ENCODE measurements at places on chromosomes 4 and X. TPM values are rescaled to one million over a fixed set of nuclear protein-coding genes. Genes with fewer than 3 reads are reported as not detected.
A peak's percentile ranks its signal among the peaks of the same experiment; 100 is the strongest.

HCFC1 gene
- total RNA-seq = 156 TPM

CT47B1 gene
- total RNA-seq = not detected

- H3K4me1 ChIP-seq = no peaks in the 10 kb centered on the region
- no peak overlapping the region for H3K4me3 ChIP-seq
- no peak for DNase-seq
- H3K36me3 ChIP-seq = no peaks in the 10 kb centered on the region
Measured at GRCh38 chr4:94803181-94803580, 45.4 kb downstream of the BMPR1B start.

TEX13C gene
- total RNA-seq = not detected

- H3K4me1 ChIP-seq = no peaks in the 10 kb centered on the region
- H3K36me3 ChIP-seq = peaks cover 16% of the 10 kb centered on the region
- DNase-seq = no peak
- H3K4me3 ChIP-seq = no peak overlapping the region
- H3K27ac ChIP-seq = no peak overlapping the region
- H3K27me3 ChIP-seq = no peaks in the 10 kb centered on the region
Measured at GRCh38 chr4:75916091-75916661, 13.9 kb upstream of the PPEF2 start.

- no peak overlapping the region for H3K4me3 ChIP-seq
- no peaks in the 10 kb centered on the region for H3K4me1 ChIP-seq
- no peaks in the 10 kb centered on the region for H3K27me3 ChIP-seq
- no peak overlapping the region for H3K27ac ChIP-seq
Measured at GRCh38 chrX:11341274-11342201, 48.3 kb downstream of the AMELX start.

GRCh38 chr4:17265139-17265538, 246.8 kb downstream of the QDPR start:
- H3K4me1 ChIP-seq = no peaks in the 10 kb centered on the region
- no peak overlapping the region for H3K4me3 ChIP-seq
- no peak for DNase-seq

- H3K4me3 ChIP-seq = no peak overlapping the region
- no peaks in the 10 kb centered on the region for H3K36me3 ChIP-seq
- no peaks in the 10 kb centered on the region for H3K4me1 ChIP-seq
- no peak overlapping the region for H3K27ac ChIP-seq
Measured at GRCh38 chrX:139156356-139156755, 374.2 kb upstream of the F9 start.

GRCh38 chrX:153527208-153527607, 9.8 kb downstream of the ATP2B3 start:
- H3K4me3 ChIP-seq = no peak overlapping the region
- H3K4me1 ChIP-seq = no peaks in the 10 kb centered on the region
- no peaks in the 10 kb centered on the region for H3K36me3 ChIP-seq
- H3K27ac ChIP-seq = no peak overlapping the region
- DNase-seq = no peak
- H3K27me3 ChIP-seq = no peaks in the 10 kb centered on the region

DNA sequence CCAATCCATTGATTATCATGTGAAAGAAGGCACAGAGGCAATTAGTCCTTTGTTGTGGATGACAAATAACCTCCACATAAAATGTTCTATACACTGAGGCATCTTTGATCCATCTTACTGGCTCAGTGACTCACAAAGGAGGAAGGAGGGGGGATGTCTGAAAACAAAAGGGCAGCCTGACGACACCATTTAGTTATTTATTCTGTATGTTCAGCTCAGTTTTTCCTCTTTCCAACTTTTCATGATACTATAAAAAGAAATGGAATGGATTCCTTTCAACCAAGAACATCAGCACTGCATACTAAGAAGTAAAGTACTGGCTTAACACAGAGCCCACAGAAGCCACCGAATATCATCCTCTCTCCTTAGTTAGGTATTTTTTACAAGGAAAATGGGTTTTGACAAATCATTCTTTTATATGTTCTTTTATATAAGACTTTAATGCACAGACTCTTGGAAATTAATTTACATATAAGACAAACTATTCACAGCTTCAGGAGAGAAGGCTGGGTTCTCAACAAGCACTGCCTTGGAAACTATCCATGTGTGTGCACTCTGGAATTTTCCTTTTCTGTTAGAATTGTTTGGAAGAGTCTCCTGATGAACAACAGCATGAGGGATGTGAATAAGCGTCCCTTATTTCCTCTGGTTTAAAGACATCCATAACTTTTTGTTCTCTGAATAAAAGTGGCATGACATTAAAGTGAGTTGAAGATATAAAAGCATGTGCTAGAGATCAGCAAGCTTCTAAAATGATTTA, 135.6 kb downstream of the TSPAN5 start:
- H3K4me1 ChIP-seq = peaks cover 5% of the 10 kb centered on the region
- no peaks in the 10 kb centered on the region for H3K27me3 ChIP-seq
- H3K4me3 ChIP-seq = no peak overlapping the region
- no peaks in the 10 kb centered on the region for H3K36me3 ChIP-seq
- no peak for DNase-seq

DNA sequence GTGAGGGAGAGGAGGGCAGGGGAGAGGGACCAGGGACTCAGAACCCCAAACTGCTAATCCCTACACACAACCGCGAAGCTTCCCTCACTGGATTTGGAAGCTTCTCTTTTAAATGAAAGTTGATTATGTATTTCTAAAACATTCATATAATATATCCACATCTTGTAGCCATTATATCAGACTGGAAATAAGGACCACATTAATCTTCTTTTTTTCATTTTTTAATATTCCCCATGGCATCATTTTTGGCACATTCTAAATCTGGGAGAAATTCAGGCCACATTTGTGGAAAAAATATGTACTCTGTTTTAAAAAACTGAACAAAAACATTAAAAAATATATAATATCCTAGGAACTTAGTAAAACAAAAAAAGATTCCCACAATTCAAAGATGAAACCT, 97.8 kb downstream of the AFAP1 start:
- H3K36me3 ChIP-seq = peaks cover 7% of the 10 kb centered on the region
- no peak for DNase-seq
- no peak overlapping the region for H3K4me3 ChIP-seq
- no peaks in the 10 kb centered on the region for H3K27me3 ChIP-seq

GRCh38 chrX:356385-357034, 30.2 kb downstream of the PPP2R3B start:
- H3K4me1 ChIP-seq = peaks cover 17% of the 10 kb centered on the region
- H3K36me3 ChIP-seq = no peaks in the 10 kb centered on the region
- H3K27ac ChIP-seq = no peak overlapping the region
- H3K4me3 ChIP-seq = no peak overlapping the region
- no peaks in the 10 kb centered on the region for H3K27me3 ChIP-seq
- no peak for DNase-seq

CPZ gene
- total RNA-seq = not detected

DNA sequence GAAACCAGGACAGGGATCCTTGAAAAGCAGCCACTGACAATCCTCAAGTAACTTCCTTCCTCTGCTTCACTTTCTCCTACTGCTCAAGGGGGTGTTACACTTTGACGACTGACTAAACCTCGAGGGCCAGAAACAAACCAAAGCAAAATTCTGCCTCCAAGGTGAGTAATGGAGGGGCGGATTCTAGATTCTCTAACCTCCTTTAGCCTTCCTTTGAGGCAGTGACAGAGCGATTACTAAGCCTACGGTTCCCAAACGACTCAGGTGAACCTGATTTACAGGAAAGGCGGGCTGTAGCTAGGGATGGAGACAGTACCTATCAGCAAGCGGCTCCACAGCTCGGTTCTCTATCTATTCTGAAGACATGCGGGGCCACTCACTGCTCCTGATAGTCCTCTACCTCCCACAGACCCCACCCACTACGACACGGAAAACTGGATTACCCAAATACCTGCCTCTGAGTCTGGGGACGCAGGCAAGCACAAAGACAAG, 487 bp downstream of the TBCK start:
- no peaks in the 10 kb centered on the region for H3K27me3 ChIP-seq
- H3K4me1 ChIP-seq = peaks cover 27% of the 10 kb centered on the region
- DNase-seq = no peak
- H3K4me3 ChIP-seq = peak overlapping the region; percentile 91

Measured in CD8-positive, alpha-beta memory T cell (primary cell).